RWPE2 (cell line): ENCODE measurements at places on chromosomes 4 and X.

- DNase-seq: no peak
Measured at GRCh38 chr4:3010577-3010976, 47.2 kb downstream of the GRK4 start.

DNA sequence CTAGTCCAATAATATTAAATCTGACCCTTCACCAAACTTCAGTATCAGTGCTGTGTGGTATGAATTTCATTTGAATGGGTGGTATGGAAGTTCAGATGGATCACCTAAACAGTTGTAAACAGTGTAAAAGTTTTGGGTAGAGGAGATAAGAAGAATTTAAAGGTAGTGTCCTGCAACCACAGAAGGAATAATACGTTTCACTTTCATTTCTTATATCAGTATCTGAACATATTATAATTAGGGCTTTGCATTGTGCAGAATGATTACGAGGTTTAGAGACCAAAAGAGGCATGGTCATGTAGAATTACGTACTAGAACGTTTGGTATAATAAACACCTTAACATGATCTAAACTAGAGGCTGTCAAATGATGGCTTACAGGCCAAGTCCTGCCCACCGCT is 116.1 kb downstream of the PDLIM5 start:
- no peak for DNase-seq

DNA sequence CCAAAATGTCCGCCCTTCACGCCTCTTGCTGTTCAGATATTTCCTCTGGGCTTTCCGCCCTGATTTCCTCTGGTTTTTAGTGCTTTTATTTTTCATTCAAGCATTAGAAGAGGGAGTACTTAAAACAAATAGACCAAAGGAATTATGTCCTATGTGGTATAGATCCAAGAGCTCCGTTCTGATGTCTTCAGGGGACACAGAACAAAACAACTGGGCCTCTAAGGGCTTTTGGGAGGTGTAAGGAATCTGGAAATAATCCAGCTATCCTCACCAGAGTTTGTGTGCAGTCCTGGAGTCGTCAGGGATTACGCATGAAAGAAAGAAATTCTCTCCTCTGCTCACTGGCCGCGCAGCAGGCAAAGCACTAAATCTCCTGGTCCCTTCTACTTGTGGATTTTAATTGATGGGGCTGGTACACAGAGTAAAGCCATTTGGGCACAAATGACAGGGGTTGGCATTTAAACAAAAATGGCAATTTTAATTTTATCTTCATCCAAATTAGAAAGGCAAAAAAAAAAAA is 999.2 kb downstream of the ADGRL3 start:
- DNase-seq: no peak

GRCh38 chr4:108078024-108078733 is 88.5 kb downstream of the HADH start:
- DNase-seq: no peak

- DNase-seq: no peak
Measured at GRCh38 chrX:11349661-11350337, 56.6 kb downstream of the AMELX start.

- no peak for DNase-seq
Measured at GRCh38 chr4:1902243-1902642, 31.1 kb downstream of the NSD2 start.

DNA sequence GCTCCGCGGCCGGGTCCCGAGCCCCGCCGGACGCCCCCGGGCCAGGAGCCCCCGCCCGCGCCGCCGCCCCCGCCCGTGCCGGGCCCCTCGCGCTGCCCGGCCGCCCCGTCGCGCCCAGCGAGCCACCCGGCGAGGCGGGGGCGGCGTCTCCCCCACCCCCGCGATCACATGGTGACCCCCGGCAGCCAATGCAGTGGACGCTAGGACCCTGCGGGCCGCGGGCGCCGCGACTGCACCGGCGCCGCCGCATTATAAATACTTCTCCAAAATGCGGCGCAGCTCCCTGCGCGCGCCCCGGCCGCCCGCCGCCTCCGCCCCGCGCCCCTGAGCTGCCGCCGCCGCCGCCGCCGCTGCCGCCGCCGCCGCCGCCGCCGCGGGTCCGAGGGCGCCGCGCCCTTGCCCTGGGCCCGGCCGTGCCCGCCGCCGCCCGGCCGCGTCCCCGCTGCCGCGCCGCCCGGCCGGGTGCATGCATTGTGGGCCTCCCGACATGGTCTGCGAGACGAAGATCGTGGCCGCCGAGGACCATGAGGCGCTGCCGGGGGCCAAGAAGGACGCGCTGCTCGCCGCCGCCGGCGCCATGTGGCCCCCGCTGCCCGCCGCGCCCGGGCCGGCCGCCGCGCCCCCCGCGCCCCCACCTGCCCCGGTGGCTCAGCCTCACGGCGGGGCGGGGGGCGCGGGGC is at the start of gene NAT8L:
NAT8L (plus strand) TSS at position 282 of the 680 bp plus-strand sequence; CDS start at position 467, 185 bp downstream.
- no peak for DNase-seq

- no peak for DNase-seq
Measured at GRCh38 chr4:72365016-72365415, 204.0 kb downstream of the ADAMTS3 start.

GRCh38 chr4:149997881-149998421 is 80.3 kb upstream of the DCLK2 start:
- no peak for DNase-seq

- DNase-seq: no peak
Measured at GRCh38 chr4:138992676-138993075, 22.9 kb upstream of the NOCT start.

DNA sequence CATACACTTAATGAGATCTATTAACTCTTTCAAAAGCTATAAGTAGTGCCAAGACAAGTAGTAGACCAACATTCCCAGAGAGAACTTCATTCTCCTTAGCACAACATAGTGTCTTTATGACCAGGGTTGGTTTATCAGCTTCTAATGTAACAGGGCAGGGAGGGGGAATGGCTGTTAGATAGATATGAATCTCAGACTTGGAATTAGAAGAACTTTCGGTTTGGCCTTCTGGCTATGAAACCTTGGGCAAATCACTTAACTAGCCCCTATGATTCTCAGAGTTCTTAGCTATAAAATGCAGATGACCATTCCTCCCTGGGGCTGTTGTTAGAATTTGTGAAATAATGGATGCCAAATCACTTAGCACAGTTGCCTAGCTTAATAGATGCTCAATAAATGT is 132.2 kb downstream of the SLC10A7 start:
- no peak for DNase-seq

- no peak for DNase-seq
Measured at GRCh38 chr4:113042502-113042901, 7.0 kb upstream of the ANK2 start.

- DNase-seq: no peak
Measured at GRCh38 chr4:103150677-103151076, 47.5 kb downstream of the CENPE start.

DNA sequence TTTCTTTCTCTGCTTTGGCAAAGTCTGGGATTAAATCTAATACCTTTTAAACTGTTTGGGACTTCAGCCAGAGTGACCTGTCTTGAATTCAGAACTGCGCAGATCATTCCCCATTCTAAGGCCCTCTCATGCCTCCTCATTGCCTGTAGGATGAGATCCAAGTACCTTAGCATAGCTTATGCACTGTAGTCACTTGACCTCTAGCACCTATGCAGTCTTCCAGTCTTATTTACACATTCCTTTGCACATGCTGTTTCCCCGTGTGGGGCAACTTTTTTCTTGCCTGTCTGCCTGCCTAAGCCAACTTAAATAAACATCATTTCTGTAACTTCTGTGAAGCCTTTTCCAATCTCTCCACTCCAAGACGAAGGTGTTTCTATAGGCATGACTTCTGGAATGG is 68.4 kb downstream of the AR start:
- no peak for DNase-seq

DNA sequence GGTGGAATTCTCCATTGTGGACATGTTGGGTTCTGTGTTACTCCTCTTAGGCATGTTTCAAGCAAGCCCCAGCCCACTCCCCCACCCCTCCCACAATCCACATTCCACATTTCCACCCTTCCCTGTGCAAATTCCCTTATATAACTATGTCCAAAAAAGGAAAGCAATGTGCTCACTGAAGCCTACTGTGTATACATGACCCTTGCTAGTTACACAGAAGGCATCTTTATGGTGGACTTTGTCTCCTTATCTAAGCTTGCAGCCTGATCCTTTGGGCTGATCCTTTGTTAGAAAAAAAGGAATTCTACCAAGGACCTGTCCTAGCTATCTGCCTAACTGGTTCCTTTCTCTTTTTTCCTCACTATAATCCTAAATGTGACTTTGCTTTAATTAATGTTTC is 796.8 kb downstream of the NLGN4X start:
- no peak for DNase-seq

GRCh38 chr4:48539597-48539996 is 49.5 kb downstream of the ZAR1 start:
- no peak for DNase-seq

DNA sequence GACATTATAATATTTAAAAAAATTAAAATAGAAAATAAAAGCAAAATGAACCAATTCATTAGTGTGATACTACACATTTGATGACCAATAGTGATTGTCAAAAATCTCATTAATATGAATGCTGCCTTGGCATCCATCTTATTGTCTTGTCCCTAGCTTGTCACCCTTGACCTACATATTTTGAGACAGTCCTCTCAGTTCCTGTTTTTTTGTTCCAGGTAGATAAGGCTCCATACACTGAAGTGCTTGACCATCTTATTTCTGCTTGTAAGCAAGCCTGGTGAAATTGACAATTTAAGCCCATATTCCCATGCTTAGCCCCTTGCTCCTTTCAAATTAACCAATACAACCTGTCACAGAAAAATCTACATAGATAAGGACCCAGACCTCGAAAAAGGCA is 534.0 kb upstream of the FMR1 start:
- DNase-seq: no peak

DNA sequence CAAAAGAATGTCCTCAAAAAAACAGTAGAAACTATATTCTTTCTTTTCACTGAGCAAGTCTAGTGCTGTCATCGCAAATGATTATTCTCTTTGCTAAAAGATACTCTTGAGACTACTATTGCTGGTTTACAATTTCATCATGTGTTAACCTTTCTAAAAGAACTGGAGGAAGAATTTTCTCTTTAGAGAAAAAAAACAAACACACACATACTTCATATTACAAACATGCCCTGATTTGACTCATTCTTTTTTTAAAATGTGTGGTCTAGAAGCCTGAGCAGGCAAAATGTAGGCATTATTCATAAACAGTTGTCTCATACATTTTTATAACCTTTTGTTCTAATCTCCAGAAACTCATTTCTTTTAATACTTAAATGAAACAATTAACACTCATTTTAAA is 60.6 kb upstream of the FAT4 start:
- DNase-seq: no peak

DNA sequence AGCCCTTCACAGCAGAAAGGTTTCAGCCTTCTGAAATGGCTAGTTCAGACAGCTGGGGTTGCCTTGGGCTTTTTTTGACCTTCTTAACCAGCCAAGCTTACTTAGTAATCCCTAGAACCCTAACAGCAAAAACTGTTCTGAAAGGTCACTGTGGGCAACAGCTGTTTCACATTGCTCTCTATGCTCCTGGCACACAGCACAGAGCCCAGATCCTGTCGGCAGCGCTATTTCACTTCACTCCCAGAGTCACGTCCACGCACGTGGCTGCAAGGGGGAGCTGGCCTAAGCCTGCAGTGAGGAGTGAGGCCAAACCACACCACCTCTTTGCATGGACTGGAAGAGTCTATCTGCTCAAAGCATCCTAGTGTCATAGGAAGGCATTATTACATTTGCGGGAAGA is 32.0 kb upstream of the STS start:
- no peak for DNase-seq

DNA sequence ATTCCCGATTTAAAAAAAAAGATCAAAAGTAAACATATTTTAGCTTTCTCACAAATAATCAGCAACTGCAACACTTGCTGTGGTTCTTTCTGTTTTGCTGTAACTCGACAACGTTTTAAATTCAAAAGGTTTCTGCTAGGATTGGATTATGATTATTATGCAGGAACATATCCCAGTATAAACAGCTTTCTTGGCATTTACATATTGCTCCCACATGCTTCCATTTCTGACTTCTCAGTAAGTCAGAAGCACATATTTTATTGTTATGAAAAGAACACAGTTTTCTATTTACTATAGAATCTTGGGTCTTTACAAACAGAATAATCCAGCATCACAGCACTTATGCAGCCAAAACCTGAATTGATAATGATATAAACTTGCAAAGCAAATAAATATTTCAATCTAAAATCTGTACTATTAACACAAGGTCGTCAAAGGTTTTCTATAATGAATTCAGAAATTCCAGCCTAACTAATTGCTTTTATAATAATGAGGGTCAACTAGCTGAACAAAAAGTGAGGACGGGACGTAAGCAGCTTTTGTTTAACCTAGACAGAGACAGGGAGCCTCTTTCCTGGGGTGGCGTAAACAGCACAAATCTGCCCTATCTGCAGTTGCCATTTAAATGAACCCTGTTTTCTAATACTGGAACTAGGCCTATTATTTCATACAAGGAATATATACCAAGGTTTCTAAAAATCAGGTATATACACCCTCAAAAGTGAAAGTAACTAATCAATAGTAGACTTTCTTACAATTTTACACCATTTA is 9.8 kb upstream of the PCDH18 start:
- no peak for DNase-seq

DNA sequence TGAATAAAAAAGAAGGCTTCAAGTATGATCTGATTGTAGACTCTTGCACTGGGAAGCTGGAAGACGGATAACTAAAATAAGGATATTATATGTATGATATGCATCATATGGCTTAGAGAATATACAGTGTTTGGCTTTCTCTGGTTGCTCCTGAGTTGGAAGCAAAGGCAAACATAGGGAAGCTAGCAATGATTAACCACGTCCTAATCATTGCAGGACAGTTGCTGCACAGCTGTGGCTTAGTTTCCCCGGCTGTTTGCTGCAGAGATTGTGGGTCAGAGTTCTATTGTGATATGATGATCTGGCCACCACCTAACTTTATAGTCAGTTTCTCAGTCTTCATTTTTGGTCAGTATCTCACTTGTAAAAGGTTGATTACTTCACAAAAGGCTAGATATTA is 36.3 kb upstream of the PARM1 start:
- DNase-seq: no peak

GRCh38 chr4:88110826-88111225 is 47.6 kb downstream of the ABCG2 start:
- DNase-seq: no peak

DNA sequence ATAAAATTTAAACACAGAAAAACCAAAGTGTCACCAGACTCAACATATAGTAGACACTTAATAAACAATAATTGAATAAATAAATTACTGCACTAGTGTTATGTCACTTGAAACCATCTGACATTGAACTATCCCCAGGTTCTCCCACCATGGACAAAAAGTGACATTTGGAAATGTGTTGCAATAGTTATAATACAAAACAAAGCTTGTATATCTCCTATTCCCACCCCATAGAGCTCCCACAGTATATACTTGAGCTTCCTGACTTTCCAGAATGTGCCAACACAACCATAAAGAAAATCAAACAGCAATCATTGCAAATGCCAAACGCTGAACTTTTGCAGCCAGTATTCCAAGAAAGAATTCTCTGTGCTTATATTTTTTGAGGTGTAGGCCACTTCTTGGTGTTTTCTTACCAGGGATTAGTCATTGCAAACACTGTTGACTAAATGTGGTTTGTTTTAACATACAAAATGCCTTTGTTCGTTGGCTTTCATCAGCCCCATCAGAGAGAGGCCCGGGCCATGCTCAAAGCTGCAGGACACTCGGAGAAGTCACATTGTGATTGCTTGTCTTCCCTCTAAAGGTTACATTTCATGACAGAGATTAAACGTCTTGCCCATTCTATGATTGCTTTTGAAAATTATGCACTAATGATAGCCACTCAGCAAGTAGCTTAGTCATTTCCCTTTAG is 33.8 kb downstream of the PPARGC1A start:
- no peak for DNase-seq

- DNase-seq: no peak
Measured at GRCh38 chrX:119398587-119398973, 556 bp upstream of the SLC25A43 start.
